Fibroblast of skin of left biceps (primary cell): ENCODE measurements at places on chromosomes 4 and X.

GRCh38 chr4:113303315-113303714 lies 253.9 kb downstream of the ANK2 start:
- DNase-seq: no peak

GRCh38 chr4:140829825-140830224 lies 73.6 kb upstream of the TBC1D9 start:
- no peak for DNase-seq

GRCh38 chrX:51837921-51838320 lies 55.5 kb upstream of the MAGED1 start:
- DNase-seq: peak; percentile 32

GRCh38 chrX:40158036-40158706 lies 60.4 kb upstream of the BCOR start:
- DNase-seq: no peak

DNA sequence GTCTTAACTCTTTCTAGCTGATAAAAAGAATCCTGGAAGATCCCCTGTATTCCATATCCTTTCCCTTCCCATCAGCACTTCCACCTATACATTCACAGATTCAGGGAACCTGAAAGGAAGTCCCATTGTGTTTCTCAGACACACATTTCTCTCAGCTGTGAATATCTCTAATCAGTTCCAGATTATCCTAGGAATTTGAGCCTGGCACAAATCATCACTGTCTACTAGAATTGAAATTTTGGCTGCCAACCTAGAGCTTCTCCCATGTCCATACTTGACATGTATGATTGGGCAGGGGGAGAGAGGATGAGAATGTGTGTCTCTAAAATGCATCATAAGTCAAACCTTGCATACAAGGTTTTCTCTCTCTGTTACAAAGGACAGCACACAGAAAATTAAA lies 53.1 kb downstream of the NDST3 start:
- DNase-seq: no peak

- no peak for DNase-seq
Measured at GRCh38 chr4:101993002-101993841, 202.7 kb downstream of the BANK1 start.

DNA sequence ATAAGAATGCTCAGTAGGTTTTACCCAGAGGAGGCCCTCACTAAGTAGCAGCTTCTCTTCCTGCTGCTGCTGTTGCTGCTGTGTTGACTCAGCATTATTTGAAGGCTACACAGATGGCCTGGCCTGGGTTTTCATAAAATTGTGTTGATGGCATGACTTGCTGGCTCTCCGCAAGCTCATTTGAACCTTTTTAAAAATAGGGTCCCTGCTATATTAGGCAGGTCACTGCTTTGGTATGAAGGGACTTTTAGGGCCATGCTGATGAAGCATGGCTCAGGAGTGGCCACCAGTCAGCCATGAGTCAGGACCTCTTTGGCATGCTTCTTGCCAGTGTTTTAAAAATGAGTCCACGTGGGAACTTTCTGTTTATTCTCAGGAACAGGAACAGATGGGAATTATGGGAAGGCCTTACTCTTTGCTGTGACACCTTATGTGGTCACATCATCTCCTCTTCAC lies 128.7 kb downstream of the MID1IP1 start:
- DNase-seq: no peak

- peak; percentile 10 for DNase-seq
Measured at GRCh38 chr4:47315346-47315745, 148.2 kb downstream of the COMMD8 start.

DNA sequence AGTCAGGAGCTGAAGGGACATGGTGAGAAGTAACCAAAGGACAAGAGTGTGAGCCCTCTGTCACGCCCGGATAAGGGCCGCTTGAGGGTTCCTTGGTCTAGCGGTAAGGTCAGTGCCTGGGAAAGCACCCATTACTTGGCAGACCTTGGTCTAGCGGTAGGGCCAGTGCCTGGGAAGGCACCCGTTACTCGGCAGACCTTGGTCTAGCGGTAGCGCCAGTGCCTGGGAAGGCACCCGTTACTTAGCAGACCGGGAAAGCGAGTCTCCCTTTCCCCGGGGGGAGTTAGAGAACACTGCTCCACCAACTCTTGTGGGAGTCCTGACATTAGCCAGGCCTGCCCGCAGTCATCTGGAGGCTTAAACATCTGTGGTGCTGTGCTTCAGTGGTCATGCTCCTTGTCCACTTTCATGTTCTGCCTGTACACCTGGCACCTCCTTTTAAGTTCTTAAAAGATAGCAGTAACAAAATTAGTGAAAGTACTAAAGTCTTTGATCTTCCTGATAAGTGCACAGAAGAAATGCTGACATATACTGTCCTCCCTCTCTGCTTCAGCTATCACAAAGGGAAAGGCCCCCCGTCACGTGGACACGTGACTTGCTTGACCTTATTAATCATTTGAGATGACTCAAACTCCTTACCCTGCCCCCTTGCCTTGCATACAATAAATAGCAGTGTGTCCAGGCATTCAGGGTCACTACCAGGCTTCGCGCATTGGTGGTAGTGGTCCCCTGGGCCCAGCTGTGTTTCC lies 9.3 kb upstream of the SEC24B start:
- no peak for DNase-seq

- no peak for DNase-seq
Measured at GRCh38 chr4:112203593-112203992, 28.0 kb upstream of the AP1AR start.

DNA sequence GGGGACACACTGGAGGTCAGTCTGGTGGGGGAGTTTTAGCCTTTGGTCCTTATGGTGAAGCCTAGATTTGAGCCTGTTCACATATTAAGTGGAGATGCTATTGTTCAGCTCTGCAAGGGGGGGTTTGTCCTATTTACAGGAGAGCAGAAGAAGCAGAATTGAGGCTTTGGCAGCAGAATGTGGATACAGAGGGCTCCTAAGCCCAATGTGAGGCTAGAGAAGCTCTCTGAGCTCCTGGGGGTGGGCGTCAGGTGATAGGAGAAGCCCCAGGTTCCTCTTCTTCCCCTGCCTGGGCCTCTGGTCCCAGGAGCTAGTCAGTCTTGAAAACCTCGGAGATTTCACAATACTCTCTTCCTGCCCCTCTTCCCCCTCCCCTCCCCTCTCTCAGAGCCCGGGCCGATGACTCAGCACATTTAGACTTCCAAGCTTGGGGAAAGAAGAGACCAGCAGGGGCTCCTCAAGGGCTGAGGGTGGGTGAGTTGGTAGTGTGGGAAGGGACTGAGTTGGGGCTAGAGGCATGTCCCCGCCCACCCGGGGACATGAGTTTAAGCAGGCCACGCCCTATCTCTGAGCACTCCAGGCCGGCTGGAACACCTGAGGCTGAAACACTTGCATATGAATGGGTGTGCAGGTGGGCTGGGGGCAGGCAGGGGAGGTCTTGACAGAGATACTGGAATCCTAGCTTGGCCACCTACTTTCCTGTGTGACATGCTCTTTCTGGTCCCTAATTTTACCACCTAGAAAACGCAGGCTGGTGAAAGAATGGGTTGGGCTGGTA lies 3.4 kb downstream of the TFE3 start:
- peak; percentile 87 for DNase-seq

GRCh38 chrX:107710617-107711391 lies 64.8 kb downstream of the TSC22D3 start:
- DNase-seq: peak; percentile 60

- no peak for DNase-seq
Measured at GRCh38 chrX:107507744-107508117, 58.3 kb downstream of the FRMPD3 start.

DNA sequence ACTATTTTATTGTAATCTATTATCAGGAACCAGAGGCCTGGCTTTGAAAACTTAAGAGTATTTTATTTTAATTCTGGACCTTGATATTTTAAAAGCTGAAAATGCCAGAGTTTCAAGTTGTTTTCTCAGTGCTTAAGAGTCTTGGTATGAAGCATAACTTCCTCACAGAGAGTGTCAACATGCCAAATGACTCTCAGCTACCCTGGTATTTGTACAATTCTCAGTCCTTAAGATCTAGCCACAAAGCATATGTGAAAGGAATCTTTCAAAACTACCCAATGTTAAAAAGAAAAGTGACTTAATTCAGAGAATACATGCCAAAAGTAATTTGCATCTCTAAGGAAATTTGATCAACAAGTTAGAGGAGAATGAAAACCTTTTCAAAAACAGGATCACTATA lies 171.9 kb downstream of the DKK2 start:
- DNase-seq: peak; percentile 77

- DNase-seq: no peak
Measured at GRCh38 chrX:115284877-115285276, 4.6 kb upstream of the LUZP4 start.

DNA sequence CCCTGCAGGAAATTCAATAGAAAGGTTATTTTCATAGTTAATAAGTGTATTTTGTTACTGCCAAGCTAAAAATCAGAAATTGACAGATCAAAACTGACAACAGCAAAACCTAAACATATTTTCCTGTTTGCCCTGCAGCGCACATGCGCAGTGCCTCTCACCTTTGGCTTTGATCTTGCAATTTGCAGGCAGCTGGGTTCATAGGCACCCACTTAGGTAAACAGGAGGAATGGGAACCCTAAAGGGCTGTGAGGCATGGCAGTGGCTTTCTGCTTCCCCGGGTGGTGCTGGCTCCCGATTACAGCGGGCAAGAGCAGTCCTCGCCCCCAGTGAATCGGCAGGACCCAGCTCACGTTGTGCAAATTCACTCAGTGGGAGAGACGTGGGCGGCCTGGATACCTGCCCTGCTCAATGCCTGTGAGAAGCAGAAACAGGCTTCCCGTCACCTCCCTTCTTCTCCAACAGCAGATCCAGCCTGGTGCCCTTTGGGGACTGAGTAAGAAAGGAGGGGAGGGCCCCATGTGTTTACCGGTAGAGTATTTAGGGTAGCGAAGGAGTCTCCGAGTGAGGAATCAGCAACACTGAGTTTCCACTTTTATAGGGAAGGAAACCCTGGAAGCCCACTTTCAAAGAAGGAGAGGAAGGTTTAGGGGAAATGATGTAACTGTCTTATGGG lies 25.7 kb downstream of the CCKAR start:
- no peak for DNase-seq

DNA sequence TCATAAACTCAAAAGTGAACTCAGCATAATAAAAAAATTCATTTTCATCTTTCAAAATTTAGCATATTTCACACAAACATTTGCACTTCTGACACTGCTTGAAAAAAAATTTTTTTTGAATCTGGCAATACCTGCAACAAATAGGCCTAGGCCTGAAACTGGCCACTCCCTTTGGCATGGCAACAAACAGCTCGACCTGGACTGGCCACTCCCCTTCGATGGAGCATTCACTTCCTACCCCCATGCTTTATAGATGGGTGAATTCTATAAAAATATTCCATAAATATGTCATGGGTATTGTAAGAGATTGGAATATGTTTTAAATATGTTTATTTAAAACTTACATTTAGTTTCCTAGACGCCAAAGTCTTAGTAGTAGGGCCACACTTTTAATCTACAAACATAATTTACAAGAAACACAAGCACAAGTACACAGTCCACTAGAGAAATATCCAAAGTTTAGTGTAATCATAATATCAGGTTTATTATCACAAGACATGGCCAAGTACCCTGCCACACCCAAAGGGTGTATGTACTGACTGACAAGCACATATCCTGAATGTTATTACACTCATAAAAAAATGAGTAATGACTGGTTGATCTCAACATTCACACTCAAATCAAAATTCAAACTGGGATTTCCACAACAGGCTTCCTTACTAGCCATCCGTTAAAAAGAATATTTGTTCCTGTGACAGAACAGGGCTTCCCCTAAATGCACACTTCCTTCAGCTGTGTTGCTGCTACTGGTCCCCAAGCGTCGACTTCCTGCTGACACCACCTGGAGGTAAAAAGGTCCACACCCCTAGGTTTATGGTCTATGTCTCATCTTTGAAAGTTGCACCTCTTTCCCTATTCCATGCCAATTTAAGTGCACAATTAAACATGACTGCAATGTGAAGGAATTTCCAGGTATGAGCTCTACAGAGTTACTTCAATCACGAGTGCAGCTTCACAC lies 271.5 kb downstream of the NR3C2 start:
- DNase-seq: no peak

GRCh38 chr4:181701214-181701613 lies 542.0 kb upstream of the TENM3 start:
- DNase-seq: no peak

- no peak for DNase-seq
Measured at GRCh38 chrX:11750046-11750445, 8.0 kb upstream of the MSL3 start.

DNA sequence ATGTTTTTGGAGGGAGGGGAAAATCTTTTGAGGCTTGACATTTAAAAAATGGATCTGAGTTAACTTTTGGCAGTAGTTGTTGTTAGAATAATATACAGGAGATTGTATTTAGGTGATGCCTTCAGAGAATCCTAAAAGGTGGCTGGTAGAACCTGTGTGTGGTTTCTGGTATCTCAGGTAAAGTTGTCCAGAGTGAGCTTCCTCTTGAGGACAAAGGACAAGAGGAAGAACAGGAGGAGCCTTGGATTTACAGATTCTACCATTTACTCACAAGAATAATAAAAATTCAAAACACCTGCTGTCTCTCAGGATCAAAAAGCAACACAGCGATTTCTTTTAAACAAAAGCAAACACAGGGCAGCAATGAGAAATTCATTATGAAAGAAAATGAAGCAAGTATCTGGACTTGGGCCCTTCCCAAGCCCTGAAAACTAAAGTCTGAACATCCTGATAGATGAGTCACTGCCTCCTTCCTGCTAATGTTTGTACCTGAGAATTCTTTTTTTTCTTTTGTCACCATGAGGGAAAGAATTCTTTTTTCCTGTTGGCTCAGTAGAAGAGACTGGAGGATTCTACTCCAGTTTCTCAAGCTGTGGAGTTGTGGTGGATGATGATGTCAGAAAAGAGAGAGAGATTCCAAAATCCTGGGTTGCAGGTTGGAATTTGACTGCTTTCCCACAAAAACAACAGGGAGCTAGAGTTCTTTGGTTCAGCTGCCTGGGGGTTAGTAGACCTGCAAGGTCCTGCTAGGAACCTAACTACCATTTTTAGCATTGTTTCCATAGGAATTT lies 31.5 kb upstream of the RAPGEF2 start:
- DNase-seq: peak; percentile 47

DNA sequence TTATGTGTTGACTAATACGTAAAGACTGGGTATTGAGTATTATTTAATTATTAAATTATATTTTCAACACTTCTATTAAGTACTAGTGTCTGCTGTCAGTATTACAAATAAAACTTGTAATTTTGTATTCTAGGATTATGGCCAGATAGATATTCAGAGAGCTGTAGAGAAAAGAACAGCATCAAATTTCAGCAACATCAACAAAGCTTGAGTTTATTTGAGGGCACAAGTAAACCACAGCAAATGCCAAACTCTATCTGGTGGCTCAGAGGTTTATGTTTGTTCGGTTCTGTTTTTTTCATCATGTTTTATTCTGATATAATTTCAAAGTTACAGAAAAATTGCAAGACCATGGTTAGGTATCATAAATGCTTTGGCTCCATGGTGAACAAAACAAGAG lies 1530.5 kb downstream of the PCDH18 start:
- no peak for DNase-seq

- no peak for DNase-seq
Measured at GRCh38 chrX:16958356-16958755, 11.9 kb downstream of the REPS2 start.

GRCh38 chr4:87919941-87920340 lies 55.6 kb upstream of the SPP1 start:
- DNase-seq: no peak
